Astrocyte (in vitro differentiated cells and primary cell): ENCODE measurements at places on chromosomes 5 and 9.

DNA sequence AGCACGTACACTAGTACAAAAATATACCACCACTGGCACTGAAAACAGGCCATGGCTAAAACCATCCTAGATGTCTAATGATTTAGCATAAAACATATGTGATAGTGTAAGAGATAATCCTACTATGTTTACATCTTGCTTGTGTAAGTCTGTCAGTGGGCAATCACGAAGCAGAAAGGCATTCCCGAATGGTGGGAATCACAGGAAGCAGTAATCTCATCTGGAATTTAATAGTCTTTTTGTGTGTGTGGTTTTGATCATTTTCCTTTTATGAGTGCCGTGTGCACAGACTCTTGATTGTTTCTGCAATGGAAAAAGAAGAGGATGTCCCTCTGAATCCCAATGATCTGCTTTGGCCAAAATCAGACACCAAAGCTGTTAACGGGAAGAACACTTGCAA, 200.5 kb downstream of the EBF1 start:
- DNase-seq: no peak

GRCh38 chr5:120306303-120306702, 157.8 kb upstream of the PRR16 start:
- no peak for DNase-seq

- DNase-seq: no peak
Observed at GRCh38 chr9:97561501-97561900, 60.0 kb downstream of the TMOD1 start.

DNA sequence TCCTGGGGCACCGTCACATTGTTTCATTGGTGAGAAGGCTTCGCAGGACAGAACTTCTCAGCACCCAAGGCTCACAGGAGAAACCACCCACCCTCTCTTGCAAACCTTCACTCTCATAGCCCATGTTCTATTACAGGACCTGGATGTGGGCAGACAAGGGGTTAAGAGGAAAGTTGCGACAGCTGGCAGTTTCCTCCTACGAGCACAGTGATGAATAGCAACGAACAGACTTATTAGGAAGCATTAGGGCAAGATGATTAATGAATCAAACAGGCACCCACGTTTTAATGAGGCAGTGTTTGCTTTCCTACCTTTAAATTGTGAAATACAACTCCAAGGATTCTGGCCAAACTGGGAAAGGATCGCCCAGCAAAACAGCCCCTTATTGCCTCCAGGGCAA, 339.3 kb downstream of the DRD1 start:
- DNase-seq: no peak

- no peak for DNase-seq
Observed at GRCh38 chr9:138075496-138075895, 197.9 kb downstream of the CACNA1B start.

DNA sequence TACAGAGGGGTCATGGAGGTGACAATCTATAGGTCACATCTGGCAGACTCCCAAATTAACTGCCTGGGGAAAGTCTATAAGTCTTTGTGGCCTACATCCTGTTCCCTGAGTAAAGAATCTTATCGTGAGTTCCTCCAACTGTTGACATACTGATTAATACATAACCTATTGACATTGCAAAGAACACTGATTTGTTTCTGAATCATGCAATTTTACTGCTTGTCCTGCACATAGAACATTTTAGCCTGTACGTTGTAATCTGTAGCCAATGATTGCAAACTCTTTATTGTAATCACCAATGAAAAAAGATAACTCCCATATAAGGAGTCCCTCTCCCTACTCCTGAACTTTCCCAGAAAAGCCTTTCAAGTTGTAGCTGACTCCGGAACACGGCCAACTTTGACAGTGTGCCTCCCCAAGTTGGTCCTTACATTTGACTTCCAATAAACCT, 18.8 kb upstream of the OR2K2 start:
- no peak for DNase-seq

GRCh38 chr5:155076379-155076778, 62.8 kb downstream of the KIF4B start:
- DNase-seq: no peak

GRCh38 chr9:109246533-109246932, 74.3 kb downstream of the EPB41L4B start:
- no peak for DNase-seq

DNA sequence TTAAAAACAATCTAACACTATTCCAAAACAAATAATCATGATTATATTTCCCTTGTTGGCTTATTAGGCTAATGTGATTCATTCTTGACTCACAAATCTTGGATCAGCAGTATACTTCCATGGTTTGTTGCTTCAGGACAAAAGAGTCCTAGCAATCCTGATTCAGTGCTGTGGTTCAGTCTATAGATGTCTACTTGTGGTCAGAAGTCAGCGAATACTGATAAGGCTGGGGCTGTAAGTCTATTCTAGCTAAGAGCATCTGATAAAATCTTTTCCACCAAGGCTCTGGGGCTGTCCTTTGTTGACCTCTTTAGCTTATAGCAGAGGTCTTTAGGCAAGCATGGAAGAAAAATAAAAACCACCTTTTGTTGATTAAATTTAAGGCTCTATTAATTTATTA, 4.4 kb upstream of the SMIM3 start:
- DNase-seq: peak; percentile 98

GRCh38 chr5:158714049-158714643, 385.6 kb downstream of the EBF1 start:
- no peak for DNase-seq

GRCh38 chr5:57917004-57917403, 434.4 kb upstream of the ACTBL2 start:
- DNase-seq: no peak

DNA sequence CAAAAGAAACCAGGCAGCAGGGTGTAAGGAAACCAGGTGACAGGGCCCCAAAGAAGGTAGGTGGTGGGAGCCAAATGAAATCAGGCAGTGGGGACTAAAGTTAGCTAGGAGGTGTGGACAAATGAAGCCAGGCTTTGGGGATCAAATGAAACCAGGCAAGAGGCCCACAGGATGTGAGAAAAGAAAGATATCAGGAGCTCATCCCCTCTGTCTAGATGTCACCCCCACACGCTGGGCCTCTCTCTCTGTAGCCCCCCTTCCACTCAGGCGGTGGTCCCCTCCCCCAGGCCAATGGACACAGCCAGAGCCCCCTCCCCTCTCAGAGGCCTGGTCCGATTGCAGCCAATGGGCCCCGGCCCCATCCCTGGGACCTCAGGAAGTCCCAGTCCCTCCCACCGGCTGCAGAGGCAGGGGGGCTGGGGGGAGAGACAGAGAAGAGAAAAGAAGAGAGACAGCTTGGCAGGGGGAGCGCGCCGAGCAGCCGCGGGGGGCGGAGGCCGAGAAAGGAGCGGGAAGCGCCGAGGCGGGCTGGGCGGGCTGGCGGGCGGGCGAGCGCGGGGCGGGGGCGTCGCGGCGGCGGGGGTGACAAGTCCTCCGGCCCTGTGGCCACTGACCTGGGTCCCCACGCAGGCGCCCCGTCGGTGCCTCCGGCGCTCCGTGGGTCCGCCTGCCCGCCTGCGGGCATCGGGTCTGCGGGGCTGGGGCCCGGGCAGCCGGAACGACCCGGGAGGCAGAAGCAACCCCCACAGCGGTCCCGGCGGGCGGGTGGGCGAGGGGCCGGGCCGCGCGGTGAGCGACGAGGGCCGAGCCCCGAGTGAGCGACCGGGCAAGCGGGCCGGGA, 11.9 kb downstream of the CNTFR start:
- no peak for DNase-seq

DNA sequence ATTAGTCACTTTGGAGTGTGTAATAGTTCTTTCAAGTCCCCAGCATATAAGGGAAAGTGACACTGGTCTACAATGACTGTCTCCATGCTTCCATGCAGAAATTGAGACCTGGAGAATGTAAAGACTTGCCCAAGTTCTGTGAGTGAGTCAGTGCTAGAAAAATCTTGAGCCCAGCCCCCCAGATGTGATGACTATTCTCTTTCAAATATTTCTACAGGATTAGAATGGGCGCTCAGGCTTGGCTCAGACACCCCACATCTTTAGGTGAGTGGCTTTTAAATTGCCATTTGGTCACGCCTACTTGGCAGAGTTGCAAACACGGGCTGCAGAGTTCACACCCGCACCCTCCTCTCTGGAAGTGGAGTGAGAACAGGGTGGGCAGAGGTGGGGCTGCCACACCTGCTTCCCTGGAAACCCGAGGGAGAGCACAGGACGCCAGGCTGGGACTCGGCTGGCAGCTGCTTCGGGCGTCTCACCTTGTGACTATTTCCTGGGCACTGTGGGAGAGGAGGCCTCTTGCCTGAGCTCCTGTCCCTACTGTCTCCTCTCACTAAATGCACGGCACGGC, 37.6 kb downstream of the ROPN1L start:
- peak; percentile 80 for DNase-seq

DNA sequence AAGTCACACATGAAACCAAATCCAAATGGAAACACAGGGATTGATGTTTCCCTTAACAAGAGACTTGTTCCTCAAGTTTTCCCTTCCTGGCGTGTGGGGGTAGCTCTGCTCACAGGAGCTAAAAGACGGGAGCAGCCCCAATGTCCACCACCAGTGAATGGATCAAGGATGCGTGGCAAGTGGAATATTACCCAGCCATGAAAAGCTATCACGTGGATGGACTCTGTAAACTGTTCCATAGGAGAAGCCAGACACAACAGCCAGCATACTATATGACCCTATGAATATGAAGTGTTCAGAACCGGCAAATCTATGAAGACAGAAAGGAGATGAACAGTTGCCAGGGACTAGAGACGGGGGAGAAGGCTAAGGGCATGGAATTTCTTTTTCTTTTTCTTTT, 28.3 kb upstream of the RXRA start:
- no peak for DNase-seq

DNA sequence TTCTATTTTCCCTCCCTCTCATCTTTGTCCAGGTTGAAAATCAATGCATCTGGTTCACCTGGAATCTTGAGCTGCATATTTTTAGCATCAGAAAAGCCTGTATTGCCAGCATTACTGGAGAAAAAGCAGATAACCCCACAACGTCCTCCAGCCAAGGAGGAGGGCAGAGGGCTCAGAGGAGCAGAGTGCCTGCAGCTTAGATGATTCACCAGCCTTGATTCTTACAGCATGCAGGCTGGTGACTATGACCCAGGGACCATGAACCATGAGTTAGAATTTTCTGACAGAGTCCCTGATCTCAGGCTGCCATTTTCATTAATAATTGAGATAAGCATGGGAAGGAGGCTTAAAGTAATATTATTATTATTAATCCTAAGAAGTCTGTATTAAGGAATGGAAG, 278.2 kb downstream of the BRINP1 start:
- no peak for DNase-seq

GRCh38 chr9:75482566-75482965, 394.3 kb downstream of the OSTF1 start:
- DNase-seq: no peak

DNA sequence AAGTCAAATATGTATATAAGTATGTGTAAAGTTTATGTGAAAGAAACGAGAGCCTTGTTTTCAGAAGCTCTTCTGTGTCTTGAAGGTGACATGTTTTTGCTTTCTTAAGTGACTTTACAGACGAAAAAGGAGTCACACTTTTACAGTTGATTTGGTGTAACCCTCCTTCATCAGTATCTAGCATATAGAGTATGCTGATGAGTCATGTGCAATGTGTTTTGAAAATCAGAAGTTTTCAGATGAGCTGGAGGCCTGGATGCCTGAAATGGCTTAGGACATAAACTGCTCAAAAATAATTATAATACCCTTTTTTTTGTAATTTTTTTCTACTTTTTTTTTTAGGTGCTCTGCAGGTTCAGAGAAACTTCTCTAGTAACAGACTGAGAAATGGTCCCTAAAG, 209.5 kb downstream of the CD180 start:
- peak; percentile 35 for DNase-seq

GRCh38 chr5:141186897-141187512, at the start of gene PCDHB9:
Gene PCDHB9 (plus strand): TSS chr5:141187161. CDS start chr5:141187319, 158 bp downstream.
- no peak for DNase-seq

GRCh38 chr9:33418090-33418489, 15.7 kb upstream of the AQP7 start:
- no peak for DNase-seq

DNA sequence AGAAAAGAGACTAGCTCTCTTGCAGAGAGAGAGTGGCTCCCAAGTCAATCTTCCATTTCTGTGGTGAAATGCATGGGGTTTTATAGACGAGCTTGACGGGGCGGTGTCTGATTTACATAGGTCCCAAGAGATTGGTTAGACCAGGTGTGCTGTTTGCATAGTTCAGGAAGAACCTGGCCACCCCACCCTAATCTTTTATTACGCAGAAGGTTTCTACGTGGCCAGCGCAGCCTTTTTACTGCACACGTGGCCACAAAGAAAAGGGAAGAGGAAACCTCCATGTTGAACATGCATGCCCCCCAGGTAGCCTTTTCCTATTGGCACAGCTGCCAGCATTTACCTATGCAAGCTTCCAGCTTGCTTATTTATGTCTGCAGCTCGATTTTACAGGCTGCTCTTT, 92.1 kb downstream of the CAVIN4 start:
- DNase-seq: no peak

- peak; percentile 59 for DNase-seq
Observed at GRCh38 chr5:174610968-174611367, 113.4 kb upstream of the MSX2 start.

GRCh38 chr9:4935001-4935672, 49.9 kb upstream of the JAK2 start:
- peak; percentile 23 for DNase-seq

- no peak for DNase-seq
Observed at GRCh38 chr5:179906294-179906794, 1.4 kb downstream of the TBC1D9B start.

DNA sequence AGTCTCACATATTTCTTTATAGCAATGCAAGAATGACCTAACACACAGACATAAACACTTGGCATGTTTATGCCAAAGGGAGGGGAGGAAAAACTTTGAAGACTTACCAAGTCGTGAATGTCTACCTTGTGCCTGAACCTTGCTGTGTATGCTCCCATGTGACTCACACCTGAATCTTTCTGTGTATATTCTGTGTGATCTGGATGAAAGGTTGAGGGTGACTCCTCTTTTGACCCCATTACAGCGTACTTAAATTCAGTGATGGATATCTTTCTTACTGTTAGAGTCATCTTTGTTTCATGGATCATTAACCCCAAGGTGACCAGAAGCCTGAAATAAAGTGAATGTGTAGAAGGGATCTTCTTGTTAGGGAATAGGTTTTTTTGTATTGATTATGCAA, 52.9 kb upstream of the PTGER4 start:
- DNase-seq: no peak

- DNase-seq: no peak
Observed at GRCh38 chr5:61177716-61178115, 15.4 kb upstream of the SMIM15 start.

- no peak for DNase-seq
Observed at GRCh38 chr5:77778881-77779438, 2.8 kb upstream of the TBCA start.

- DNase-seq: no peak
Observed at GRCh38 chr5:139952574-139952973, 90.5 kb downstream of the NRG2 start.
